ENCODE measurements at places on chromosomes 3 and 15.

DNA sequence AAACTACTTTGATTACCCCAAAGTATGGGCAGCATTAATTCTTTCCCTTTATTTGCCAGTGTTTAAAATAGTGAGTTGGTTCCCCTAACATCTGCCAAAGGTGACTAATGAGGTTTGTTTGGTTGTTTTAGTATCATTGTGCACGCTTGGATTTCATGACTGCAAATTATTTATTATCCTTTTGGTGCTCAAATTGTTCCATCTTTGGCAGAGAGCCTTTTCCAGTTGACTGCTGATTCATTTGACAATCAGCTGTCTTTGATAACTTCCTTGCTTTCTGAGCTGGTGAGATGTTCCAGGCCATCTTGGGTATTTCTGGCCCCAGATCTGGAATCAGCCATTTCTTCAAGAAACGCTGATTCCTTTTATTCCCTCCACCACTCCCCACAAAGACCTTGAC, 8.9 kb downstream of the DLEC1 start:
- no peak for DNase-seq

- no peak for DNase-seq
Measured at GRCh38 chr3:14434126-14434497, 31.7 kb downstream of the SLC6A6 start.

DNA sequence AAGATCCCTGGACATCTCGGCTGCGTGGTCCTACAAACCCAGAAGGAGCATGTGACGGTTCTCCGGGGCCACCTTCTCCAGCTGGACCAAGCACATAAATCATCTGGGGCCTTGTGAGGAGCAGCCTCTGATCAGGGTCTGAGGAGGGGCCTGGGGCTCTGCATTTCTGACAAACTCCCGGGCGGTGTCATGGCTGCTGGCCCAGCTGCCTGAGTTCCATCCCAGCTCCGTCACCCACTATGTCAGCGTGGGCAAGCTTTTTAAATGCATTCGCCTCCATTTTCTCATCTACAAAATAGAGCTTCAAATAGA, 126.3 kb upstream of the MEF2A start:
- DNase-seq = no peak

DNA sequence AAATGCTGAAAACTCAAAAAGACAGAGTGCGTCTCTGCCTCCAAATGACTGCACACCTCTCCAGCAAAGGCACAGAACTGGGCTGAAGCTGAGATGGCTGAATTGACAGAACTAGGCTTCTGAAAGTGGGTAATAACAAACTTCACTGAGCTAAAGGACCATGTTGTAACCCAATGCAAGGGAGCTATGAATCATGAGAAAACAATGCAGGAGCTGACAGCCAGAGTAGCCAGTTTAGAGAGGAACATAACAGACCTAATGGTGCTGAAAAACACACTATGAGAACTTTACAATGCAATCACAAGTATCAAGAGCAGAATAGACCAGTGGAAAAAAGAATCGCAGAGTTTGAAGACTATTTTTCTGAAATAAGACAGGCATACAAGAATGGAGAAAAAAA, 10.1 kb upstream of the AVEN start:
- DNase-seq = peak; percentile 41

GRCh38 chr15:61118885-61119284, 110.2 kb downstream of the RORA start:
- no peak for DNase-seq

DNA sequence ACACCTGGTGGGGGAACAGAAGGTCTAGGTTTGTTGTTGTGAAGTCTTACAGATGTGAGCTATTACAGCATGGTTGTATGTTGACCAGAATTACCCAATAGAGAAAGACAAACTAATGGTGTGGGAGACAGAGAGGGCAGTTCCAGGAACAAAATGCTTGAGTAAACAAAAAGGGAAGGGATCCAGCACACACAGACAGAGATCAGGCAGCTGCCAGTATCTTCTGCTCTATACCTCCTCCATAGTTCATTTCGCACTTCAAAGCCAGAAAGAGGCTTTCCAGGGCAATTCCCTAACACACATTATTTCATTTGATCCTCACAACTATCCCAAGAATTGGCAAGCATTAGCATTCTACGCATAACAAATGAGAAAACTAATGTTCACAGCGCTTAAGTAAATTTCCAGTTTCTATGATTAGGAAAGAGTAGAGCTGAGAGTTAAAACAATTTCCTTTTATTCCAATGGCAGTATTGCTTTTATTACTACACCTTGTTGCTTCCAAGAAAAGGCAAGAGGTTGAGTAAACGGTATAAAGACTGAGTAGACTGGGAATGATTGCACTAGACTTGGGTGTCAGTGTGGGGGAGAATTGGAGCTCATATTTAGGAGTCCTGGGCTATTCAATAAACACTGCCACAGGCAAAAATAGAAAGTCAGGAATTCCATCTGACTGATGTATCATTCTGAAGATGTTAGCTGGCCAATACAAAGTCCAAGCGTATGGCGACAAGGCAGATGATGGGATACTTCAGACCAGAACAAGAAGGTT, 39.7 kb upstream of the ZNF280D start:
- no peak for DNase-seq

GRCh38 chr3:175404621-175405020, 545.5 kb downstream of the NAALADL2 start:
- no peak for DNase-seq

DNA sequence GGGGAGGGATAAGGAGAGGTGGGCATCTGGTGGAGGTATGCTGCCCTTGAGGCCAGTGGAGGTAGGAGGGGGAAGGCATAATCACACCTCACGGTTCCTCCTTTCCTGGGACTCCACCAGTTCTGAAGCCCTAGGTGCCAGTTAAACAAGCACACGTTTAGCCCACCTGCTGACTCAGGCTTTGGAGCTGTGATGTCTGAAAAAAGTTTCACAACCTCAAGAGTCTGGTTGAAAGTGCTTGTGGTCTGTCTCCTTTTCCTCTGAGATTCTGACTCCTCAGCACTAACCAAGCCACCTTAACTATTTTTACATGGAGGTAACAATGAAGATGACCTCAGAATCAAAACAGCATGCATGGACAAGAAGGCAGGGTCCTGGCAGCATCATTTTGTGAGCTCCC, 23.0 kb downstream of the HPS3 start:
- DNase-seq = no peak

Data from SJCRH30 (cell line).